Umbilical cord (tissue), 2 donors: ENCODE measurements at places on chromosomes 16 and 17.

GRCh38 chr17:39952680-39953470 is 9.9 kb upstream of the GSDMA start:
- peak; percentile 96 for DNase-seq

- DNase-seq = no peak
Measured at GRCh38 chr16:84367750-84368307, 509 bp upstream of the ATP2C2 start.

GRCh38 chr16:78704416-78704815 is 605.0 kb downstream of the WWOX start:
- peak; percentile 92 for DNase-seq

DNA sequence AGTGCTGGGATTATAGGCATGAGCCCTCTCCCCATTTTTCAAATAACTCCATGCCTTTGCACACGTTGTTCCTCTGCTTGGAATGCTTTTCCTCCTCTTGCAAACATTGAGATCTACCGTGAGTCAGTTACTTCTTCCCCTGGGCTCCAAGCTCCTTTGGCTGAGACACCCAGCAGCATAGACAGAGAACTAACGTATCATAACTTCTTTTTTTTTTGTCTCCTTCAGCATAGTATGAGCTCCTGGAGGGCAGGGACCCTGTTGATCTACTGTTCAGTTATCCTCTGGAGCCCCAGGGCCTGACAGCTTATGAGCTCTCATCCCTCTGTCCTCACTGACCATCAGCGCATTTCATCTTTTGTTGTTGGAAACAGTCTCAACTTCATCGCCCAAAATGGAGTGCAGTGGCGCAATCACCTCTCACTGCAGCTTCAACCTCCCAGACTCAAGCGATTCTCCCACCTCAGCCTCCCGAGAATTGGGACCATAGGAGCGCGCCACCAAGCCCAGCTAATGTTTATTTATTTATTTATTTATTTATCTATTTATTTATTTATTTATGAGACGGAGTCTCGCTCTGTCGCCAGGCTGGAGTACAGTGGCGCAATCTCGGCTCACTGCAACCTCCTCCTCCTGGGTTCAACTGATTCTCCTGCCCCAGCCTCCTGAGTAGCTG is 2.2 kb downstream of the SPAG7 start:
- no peak for DNase-seq

DNA sequence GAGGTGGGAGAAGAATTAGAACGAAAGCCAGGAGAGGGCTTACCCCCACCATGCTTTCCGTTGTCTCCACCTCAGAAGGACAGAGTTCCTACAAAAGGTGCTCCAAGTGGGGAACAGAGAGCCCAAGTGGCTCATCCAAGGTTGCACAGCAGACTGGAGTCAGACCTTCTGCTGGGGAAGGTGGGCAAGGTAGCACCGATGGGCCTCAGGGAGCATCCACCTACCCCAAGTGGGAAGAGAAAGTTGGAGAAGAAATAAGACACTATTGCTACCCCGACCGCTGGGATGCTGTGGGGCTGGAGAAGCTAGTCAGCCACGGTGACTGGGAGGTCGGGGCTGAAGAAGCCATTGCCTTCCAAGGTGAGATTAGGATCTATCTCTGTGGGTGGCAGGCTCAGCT is 21.5 kb downstream of the UNC119 start:
- DNase-seq = no peak

- DNase-seq = peak; percentile 9
Measured at GRCh38 chr17:41734139-41734948, at the start of gene HAP1. Gene HAP1 (minus strand): TSS chr17:41734643. CDS start chr17:41734634, 9 bp downstream.
